ENCODE measurements at places on chromosomes 6 and 20.

GRCh38 chr20:45523821-45524220 lies 8.4 kb upstream of the SPINT3 start:
- no peak for DNase-seq

GRCh38 chr6:41519745-41520699 lies 26.2 kb upstream of the FOXP4 start:
- DNase-seq: no peak

DNA sequence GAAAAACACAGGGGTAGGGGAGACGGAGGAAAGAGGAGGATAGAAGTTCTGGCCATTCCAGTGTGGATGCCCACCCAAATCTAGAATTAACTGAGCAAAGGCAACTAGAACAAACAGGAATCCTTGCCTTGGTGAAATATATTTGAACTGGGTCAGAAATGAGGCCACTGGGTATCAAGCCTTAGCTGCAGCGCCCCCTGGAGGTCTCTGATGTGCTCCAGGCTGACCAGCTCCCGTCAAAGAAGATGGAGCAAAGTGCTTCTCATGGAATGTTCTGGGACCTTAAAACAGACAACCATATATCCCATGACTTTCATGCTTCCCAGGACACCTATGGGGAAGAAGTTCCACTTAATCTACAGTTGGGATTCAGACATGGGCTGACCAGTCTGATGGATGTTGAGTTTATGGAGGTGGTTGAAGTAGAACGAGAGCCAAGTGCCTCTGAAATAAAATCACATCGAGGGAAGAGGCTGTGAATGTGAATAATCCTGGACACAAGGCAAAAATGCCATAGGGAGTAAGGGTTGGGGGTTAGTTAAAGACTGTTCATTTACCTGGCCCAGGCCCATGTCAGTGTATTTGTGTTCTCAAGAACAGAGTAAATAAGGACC lies 50.4 kb downstream of the HLA-DPB1 start:
- DNase-seq: peak; percentile 11

GRCh38 chr20:50874111-50874757 lies 57.0 kb downstream of the ADNP start:
- DNase-seq: no peak

DNA sequence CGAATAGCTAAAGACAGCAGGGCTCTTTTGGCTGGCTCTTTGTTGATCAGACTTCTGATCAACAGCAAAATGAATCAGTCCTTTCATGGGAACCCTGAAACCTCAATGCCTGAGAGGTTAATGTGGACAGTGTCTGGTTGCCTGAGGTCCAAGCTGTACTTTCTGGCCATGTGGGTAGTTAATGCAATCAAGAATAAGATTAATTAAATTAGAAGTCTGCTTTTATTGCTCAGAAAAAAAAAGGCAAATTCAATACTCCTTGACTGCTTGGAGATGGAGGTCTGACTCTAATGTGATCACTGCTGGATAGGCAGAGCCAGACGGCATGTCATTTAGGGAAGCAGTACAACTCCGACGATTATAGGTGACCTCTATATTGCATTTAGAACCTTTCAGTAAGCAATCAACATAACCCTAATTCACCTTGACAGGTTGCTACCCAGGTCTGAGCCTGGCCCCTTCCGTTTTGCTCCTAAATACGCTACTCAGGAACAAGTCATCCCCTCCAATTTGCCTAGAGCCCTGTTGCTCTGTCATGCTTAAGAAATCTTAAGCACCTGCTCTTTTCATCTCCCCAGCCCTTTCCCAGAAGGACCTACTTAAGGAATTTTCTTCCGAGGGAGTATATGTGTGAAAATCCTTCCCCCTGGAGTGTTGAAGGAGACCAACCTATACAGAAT lies 370.0 kb upstream of the SPTLC3 start:
- DNase-seq: no peak

- DNase-seq: no peak
Observed at GRCh38 chr6:31614684-31615578, at the start of gene AIF1. TSS of gene AIF1 (plus strand) at chr6:31615234. CDS start at chr6:31615330, 96 bp downstream.

- DNase-seq: no peak
Observed at GRCh38 chr20:49384437-49385434, 97.7 kb downstream of the KCNB1 start.

DNA sequence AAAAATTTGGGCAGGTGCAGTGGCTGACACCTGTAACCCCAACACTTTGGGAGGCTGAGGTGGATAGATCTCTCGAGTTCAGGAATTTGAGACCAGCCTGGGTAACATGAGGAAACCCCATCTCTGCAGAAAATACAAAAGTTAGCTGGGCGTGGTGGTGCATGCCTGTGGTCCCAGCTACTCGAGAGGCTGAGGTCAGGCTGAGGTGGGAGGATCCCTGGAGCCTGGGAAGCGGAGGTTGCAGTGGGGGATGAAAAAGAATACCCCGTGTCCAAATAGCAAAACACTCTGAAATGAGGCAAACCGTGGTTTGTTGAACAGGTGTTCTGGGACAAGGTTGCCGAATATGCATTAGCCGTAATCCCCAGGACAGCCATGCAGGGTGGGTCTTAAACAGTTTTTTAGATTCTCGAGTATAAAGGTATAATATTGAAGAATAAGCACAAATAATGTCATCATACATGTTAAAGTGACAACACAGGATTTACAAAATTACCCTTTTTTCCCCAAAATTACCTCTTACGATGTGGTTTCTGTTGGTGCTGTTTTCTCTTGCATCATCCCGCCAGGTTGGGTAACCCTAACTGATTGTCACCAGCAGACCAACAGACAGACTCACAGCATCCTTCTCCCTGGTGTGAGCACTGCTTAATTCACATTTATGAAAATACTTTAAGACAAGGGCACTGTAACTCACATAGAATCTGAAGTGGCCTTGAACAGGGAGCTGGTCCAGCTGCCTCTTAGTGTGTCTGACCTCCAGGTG lies 9.1 kb downstream of the DNAJC5 start:
- DNase-seq: no peak

DNA sequence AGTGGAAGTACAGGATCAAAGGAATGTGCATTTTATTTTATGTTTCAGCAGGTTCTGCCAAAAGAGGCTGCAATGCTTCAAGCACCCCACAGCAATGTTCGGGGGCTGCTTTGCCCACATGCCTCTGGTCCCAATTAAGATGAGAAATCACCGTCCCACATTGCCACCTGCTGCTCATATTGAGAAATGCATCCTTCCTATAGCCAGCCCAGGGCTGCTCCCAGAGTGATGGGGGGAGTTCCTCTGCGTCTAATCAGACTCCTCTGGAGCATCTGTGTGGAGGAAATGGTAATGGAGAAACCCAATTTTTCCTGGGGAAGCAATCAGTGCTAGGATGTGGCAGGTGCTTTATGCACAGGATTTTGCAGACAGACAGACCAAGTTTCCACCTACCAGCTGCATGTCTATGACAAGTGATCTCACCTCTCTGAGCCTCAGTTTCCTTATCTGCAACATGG lies 33.7 kb downstream of the PTGIS start:
- no peak for DNase-seq

DNA sequence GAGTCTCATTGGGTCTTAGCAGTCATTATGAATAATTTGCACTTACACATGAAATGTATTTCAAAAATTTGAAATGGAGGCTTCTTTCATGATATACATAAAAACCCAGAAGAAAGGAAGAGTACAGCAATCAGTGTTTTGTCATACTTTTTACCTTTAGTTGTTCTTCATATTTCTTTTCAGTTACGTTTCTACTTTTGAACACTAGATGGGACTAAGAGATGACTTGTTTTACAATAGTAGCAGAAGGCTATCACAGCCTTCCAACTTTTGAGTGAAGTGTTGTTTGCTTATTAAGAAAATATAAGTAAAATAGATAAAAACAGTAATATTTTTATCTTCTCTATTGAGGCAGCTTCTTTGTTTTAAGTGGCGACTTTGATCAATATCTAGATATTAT lies 58.1 kb downstream of the L3MBTL3 start:
- DNase-seq: no peak

DNA sequence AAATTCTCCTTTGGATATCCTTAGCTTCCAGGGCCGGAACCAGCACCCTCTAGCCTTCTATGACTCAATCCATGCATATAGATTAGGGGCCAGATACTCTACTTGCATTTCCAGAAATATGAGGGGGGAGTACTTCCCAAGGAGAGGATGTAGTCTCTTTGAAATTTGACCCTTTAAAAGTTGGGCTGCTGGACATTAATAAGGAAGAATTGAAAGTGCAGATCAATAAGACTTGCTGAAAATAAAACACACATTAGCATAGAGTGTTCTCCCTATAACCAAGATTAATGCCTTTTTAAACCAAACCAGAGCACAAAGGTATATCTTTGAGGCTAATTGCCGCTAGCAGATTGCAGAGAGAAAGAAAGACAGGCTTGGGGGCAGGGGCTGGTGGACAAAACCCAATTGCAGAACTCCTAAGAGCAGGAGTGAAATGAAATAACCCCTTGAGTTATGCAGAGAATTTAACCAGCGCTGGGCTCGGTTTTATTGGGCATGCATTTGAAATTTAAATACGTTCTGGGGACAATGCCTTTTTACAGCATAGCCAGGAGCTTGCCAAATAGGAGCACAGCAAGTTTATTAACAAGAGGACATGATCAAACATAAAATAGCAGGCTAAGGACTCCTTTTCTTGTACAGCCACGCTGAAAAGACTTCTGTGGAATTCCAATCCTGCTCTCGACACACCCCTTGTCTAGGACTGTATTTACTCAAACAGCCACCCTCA lies 108.2 kb upstream of the SALL4 start:
- DNase-seq: no peak

DNA sequence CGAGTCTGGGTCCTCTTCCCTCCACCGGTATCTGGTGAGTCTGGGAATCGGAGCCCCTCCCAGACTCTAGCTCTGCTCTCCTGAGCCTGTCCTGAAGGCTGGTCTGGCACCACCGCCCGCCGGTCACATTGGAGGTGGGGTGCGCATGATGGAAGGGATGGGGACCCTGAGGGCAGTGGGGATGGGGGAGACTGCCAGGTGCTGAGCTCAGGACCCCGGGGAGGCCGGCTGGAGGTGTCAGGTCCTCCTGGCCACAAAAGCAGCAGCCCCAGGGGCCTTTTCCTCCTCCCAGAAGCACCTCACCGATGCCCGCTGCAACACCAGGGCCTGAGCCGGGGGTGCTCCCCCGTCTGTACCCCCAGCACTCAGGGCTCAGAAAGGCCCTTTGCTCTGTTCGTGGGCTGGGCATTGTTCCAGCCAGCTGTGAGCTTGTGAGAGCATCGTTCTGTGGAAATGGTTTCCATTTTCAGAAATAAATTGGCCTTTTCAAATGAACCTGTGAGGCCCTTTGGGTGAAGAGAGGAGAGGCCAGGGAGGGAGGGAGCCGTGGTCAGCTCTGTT lies 2.5 kb upstream of the NPBWR2 start:
- DNase-seq: no peak

GRCh38 chr20:41573955-41574354 lies 44.2 kb downstream of the CHD6 start:
- no peak for DNase-seq

DNA sequence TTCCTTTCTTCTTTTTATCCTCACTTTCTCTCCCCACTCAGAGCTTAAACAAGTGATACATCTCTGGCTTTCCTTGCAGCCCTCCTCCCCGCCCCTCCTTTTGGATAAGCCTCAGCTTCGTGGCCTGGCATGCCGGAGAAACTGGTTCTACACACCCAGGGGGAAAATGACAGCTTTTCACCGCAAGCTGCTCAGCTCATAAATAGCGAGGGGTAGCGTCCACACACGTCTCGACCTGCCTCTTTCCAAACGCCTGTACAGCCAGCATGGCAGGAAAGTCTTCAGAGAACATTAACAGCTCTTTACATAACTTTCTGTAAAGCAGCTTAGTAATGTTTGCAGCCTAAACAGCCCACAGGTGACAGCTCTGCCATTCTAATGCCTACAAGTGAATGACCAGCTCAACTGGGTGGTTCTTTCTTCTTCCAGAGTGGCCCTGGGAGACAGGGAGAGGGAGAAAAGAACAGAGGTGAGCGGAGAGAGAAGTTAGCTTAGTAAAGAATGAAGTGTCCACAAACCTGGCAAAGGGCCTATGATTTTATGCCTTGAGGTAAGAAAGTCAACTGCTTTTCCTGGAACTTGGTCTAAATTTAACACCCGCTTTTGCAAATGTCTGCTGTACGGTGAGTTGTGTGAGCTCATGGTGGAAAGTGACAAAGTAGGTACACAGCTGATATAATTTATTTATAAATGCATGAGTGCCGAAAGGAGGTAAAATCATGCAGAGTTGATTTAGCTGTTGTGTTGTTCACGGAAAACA lies 251.5 kb downstream of the TFAP2A start:
- no peak for DNase-seq

DNA sequence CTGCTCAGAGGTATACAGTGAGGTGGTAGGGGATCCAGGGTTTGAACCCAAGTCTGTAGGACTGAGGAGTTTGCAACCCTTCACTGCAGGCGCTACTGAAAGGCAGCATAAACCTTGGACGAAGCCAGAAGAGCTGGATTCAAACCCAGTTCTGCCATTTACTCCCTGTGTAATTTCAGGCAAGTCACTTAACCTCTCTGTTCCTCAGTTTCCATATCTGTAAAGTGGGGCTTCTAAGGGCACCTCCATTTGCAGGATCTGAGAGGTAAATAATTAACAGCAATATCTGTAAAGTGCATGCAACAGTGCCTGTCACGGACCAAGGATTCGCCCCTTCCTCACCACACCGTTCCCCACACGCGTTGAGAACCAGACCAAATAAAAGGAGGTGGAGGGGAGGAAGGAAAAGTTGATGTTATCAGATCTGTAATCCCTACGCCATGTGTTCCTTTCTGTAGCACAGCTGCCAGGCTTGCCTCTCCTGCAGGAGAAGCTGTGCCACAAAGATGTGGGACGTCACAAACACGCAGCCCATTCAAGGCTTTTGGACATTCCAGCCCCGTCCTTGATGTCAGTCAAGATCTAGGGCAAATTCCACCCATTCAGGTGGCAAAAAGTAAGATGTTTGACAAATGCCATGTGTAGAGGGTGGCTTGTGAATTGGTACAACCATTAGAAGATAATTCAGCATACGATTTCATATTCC lies 9.8 kb downstream of the RIPOR3 start:
- DNase-seq: no peak

- no peak for DNase-seq
Observed at GRCh38 chr20:35318502-35319157, 26.4 kb upstream of the FAM83C start.
